ENCODE measurements at places on chromosomes 3 and 15. TPM values are rescaled to one million over a fixed set of nuclear protein-coding genes. Genes with fewer than 3 reads are reported as not detected.

DNA sequence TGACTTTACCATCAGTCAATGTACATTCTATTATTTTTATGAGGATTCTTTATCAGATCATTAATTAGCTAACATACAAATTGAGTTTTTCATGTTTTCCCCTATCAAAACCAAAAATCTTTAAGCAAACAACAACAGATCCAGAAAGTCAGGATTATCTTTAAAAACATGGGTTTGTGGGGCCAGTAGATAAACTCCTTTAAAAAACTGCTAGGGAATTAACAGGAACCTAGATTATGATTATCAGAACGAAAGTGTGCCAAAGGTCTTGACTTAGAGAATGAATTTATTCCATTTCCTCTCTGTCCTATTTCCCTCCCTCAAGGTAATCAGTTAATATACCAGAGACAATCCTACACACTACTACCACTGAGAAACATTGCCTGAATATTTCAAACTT, 13.2 kb upstream of the CCDC13 start:
- DNase-seq = no peak

- no peak for DNase-seq
Measured at GRCh38 chr3:58027704-58028317, 19.6 kb downstream of the FLNB start.

DNA sequence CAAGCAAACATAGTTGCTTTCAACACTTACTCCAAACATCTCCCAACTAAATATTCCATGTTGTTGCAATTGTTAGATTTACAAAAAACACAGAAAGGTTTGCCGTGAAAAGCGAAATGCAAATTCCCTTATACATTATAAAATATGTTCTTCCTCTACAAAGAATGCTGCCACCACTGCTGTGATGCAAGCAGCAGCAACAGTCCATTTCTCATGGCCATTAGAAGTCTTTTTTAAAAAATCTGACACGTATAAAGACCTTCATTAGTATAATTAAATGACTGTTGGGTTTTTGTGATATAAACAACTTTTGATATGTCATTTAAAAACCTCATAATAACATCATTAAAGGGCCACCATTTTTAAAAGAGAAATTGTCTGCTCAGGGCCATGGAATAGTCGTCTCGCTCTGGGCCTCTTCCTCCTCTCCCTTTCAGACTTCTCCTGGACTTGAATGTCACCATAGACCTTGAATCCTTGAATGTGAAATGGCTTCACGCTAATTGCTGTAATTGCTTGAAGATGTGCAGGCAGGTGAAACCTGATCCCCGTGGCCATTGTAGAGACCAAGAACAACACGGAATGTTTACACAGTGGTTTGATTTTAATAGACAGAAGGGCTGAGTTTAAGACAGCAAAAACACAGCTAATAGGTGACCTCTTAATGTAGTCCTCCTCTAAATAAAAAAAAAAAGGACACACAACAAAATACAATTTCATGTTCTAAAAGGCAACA, 450.4 kb downstream of the FOXP1 start:
- no peak for DNase-seq

DNA sequence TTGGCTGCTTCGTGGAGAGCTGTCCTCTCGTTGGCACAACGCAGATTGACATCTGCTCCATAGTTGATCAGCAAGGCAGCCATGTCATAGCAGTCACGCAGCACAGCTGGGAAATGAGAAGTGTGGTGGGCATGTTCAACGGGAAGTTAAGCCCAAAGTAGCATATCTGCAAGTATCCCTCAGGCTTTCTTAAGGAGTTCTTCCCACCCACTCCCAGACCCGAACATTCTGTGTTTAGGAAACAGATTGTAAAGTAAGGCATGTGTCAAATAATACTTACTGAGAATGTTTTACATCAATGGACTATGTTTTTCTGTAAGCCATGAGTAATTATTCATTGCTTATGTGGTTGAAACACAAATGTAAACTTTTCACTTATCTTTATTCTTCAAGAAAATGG, 9.2 kb downstream of the ASB14 start:
- DNase-seq = no peak

DNA sequence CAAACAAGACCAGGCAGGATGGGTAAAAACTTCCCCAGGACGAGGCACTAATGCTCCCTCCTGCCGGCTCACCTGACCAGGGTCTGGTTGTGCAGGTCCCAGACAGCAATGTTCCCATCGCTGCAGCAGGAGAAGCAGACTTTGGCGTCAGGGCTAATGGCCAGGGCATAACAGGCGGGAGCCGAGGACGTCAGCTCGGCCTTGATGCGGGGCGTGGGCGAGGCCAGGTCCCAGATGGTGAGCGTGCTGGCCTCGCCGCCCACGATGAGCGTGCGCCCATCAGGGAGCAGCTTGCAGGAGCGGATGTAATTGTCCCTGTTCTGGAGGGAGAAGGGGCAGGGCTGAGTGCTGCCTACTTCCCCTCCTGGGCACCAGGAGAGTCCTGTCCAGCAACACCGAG, 43.4 kb downstream of the TLE3 start:
- no peak for DNase-seq

DNA sequence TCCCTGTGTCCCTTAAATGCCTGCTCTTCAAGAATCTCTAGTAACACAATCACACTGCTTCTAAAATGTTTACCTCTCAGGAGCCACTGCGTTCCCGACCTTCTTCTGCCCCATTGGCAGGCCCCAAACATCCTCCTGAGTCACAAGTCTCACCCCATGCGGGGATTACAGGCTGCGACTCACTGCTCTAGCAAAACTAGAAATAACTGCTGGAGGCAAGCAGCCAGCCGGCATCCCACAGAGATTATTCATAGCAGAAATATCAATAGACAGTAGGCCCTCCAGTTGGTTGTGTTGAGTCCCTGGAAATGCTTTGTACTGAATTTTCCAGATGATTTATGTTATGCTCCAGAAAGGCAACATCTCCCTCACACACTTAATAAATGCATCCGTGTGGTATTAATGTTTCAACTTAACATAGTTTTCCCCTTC, 64.8 kb downstream of the RFTN1 start:
- DNase-seq = peak; percentile 70

GRCh38 chr15:31360843-31361763, 34.5 kb downstream of the KLF13 start:
- peak; percentile 52 for DNase-seq

DNA sequence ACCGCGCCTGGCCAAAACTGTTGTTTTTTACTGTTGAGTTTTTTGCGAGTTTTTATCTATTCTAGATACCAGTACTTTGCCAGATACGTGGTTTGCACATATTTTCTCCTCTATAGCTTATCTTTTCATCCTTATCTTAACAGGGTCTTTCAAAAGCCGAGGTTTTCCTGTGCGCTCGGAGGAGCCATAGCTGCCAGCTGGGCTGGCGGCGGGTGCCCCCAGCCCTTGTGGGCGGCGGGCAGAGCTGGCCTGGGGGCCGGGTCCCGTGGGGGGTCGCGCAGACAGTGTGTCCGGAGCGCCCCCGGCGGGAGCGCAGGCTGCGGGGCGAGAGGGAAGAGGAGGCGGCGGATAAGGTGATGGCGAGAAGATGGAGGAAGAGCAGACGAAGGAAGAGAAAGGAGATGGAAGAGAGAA, 11.1 kb upstream of the EIF4A2 start:
- DNase-seq = no peak

DNA sequence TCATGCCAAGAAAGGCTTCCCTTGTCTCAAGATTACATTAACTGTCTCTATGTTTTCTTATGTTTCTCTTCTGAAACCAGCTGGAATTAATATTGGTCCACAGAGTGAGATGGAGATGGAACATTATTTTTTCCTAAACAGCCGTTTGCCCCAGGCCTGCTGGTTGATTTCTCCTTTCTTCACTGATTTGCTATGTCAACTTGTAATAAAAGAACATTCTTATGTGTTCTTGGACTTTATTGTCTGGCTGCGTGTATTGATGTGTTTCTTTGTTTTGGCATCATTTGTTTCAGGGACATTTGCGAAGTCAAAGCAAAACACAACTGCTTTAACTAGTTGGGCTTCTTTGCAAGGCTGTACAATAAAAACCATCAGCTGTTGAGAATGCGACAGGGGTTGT, 168.5 kb downstream of the FAM43A start:
- no peak for DNase-seq

DNA sequence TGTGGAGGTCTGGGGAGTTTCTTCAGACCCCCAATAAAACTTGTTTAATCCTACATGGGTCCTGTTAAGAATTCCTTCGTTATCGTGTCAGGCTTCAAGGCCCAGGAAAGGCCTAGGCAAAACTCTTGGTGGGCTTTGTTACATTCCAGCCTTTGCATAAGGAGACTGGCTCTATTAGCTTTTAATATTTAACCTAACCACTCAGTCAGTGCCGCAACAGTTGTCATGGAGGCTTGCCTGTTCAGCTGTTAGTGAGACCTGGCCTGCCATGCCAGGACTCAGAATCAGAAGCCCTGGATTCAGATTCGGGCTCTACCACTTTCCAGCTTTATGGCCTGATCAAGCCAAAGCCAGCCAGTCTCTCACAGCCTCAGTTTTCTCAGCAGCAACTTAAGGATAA, 19.6 kb downstream of the EIF1B start:
- DNase-seq = no peak

DNA sequence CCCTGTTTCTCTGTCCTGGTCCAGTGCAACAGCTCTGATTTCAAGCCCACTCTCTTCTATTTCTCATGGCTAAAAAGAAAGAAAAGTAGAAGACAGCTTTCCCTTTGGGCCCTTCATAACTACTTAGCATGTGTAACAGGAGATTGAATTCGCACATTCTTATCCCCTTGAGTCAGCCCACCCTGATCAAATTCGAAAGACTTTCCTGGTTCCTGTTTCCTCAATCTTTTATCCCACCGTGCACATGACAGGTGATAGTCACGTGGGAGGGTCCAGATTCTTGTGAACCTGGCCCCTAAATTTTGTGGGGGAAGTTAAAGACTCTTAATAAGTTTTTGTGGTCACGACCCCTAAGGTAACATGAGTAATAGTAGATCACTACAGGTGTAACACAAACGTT, 4.7 kb upstream of the CCDC54 start:
- DNase-seq = no peak

GRCh38 chr3:160616311-160616710, 50.9 kb upstream of the KPNA4 start:
- no peak for DNase-seq

DNA sequence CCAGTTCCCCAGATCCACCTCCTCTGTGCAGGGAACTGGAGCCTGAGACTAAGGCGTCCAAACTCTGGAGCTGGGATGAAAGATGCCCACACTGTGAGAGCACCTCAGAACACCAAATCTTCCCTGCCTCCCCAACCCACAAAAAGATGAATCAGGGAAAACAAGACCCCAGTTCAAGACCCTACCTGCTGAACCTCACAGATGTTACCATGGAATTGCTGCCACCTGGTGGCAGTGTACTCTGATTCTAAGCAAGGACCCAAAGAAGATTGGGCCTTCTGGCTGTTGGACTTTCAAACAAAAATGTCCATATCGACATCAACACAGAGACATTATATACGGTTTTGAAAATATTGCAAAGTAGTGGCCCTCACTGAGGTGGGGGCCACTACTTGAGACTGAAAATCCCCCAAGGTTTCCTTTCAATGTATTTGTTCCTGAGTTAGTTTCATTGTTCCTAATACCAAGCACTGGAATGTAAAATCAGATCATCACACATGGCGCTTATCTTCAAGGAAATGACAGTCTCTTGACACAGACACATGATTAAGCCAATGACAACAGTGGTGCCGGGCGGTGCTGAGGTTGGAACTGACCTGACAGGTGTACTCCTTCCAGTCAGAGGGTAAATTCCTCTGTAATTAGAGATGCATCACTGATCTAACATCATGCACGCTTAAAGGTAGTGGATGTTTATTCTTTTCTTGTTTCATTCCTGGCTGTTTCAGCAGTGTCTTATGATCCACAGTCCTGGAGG, 67.6 kb downstream of the SLC6A11 start:
- DNase-seq = no peak

DNA sequence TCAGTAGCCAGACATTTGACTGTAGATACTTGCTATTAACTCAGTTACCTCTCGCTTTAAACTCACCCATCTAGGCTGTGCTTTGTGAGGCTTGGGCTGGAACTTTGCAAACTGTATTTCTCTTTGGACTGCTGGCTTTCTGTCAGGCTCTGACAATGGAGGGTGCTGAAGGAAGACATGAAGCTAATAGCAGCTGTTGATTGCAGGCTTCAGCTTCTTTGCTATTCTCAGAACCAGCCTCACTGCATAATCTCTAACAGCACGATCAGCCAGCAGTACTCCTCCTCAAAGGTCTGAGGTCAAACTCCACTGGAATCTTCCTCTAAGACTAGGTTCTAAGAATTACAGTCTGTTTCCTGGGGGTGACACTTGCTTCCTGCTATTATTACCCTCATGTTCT, 295.6 kb downstream of the ZBBX start:
- no peak for DNase-seq

Gene STAC
- total RNA-seq = 0.30 TPM

Gene PARL
- 52.8 TPM for total RNA-seq

Gene SAMD7
- not detected for total RNA-seq

Gene IGSF11
- total RNA-seq = 2.1 TPM

Gene DAPK2
- 39.0 TPM for total RNA-seq

Gene LSAMP
- 1.2 TPM for total RNA-seq

Gene PRR20G
- not detected for total RNA-seq

Gene MST1
- total RNA-seq = 5.4 TPM

Gene IL17RD
- 9.6 TPM for total RNA-seq

Measured in left ventricle myocardium inferior (tissue), 1 donor.